ENCODE measurements at places on chromosomes 13 and 19.

DNA sequence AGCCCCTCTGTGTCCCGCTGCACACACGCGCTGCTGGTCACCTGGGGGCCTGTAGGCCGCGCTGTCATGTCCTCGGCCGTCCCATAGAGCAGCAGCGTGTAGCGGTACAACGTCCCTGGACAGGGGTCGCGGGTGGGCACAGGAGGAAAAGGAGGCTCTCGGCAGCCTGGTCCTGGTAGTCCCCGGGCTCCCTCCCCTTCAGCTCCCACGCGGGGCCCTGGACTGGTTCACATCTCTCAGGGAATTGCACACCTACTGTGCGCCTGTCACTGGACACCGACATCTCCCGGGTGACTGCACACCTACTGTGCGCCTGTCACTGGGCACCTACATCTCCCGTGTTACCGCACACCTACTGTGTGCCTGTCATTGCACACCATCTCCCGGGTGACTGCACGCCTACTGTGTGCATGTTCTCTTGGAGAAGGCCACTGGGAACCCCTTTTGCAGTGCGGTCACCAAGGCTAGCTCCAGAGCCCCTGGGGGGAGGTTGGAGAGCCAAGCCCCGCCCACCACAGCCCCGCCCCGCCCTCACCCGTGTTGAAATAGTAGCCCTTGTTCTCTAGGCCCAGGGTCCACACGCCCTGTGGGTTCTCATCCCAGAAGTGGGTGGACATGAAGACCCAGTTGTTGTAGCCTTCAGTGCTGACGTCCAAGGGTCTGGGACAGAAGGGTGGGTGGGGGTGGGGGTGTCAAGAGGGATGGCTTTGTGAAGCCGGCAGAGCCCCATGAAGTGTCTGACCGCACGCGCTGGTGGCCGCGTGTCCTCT is 3.5 kb upstream of the C19orf25 start:
- no peak for DNase-seq

DNA sequence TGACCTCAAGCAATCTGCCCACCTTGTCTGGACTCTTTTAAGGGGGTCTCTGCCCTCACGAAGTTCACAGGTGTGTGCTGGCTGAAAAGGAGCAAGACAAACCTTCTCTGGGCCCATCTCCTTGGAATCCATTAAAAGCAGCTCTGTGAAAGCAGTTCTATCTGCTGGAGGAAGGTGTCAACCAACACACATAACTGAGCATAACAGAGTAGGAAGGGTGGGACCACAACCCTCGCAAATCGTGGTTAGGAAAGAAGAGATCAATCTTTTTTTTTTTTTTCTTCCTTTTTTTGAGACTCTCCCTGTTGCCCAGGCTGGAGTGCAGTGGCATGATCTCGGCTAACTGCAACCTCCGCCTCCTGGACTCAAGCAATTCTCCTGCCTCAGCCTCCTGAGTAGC is 1.4 kb downstream of the SUGP2 start:
- no peak for DNase-seq

DNA sequence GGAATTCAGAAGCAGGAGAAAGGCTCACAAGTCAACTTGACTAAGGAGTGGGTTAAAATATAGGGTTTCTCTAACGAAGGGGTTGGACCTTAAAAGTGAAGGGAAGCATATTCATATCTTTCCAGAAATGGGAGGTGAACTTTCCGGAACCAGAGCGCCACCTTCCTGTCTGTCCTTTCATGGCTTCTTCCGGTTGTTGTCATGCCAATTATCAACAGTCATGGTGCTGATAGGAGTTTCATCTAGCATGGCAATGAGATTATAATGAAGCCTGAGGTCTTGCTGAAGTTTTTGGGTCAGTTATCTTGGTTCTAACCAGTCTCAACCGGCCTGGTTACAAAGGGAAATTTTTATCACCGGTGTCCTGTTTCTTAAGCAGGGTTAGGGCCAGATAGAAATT is 162.9 kb upstream of the NBEA start:
- DNase-seq: no peak

GRCh38 chr13:111449041-111449440 is 128.6 kb downstream of the TEX29 start:
- DNase-seq: no peak

DNA sequence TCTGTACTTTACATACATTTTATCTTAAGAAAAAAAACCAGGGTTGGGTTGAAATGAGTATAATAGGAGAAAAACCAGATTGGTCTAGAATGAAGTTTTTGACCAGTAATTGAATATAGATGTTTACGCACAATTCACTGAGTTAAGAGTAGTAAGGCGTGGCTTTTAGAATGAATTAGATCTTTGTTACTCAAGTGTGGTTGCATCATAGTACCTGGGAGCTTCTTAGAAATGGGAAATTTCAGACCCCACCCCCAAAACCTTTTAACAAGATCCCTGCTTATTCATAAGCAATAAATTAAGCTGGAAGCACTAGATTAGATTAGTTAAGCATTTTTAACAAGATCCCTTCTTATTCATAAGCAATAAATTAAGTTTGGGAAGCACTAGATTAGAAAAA is 28.7 kb upstream of the LMO7 start:
- DNase-seq: no peak

GRCh38 chr13:109859216-109859835 is 72.9 kb upstream of the IRS2 start:
- no peak for DNase-seq

DNA sequence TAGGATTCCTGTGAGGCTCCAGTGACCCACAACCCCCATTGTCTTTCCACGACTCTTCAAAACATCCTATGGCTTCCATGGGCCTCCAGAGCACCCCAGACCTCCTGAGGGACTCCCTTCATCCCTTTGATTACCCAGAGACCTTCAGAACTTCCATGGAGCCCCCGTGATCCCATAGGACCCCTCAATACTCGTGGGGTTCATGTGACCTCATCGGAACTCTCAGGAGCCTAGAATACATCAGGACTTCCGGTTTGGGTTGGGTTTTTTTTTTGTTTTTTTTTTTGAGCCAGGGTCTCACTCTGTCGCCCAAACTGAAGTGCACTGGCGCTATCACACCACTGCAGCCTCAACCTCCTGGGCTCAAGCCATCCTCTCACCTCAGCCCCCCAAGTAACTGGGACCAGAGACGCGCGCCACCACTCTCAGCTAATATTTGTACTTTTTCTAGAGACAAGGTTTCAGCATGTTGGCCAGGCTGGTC is 774 bp downstream of the ALDH16A1 start:
- no peak for DNase-seq

DNA sequence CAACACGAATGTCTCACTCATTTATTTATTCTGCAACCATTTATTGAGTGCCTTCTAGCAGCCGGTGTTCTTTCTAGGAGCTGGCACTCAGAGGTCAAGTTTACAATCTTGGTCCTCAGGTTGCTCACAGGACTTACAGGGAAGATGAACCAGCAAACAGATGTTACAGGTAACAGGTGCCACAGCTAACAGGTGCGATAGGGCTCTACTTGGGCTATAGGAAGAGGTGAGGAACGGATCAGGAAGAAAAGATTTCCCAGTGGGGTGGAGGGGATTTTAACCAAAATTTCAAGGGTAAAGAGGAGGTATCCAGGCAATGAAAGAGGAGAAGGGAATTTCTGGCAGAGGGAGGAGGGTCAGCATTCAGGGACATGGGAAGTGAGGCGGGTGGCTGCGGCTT is 87.3 kb upstream of the FARP1 start:
- no peak for DNase-seq

DNA sequence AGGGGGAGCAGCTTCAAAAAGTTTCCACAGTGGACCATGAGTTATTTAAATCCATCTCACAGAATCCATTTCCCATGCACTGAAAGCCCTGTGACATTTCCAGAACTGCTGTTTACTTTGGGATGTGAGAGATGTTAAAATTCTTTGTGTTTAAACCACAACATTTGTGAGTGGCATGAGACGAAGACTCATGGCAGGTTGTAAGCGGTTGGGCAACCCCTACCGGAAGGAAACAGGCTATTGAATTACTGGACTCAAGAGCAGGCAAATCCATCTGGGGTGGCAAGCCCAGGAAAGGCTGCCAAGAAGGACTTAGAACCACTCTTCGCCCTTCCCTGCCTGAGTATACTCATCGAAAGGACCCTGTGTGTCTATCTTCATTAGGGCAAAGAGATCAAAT is 22.3 kb upstream of the CLDN10 start:
- no peak for DNase-seq

GRCh38 chr13:109483284-109483683 is 303.1 kb downstream of the IRS2 start:
- no peak for DNase-seq
